MM.1S (cell line): ENCODE measurements at places on chromosomes 12 and 14.

GRCh38 chr12:12099102-12099501, 28.4 kb downstream of the BCL2L14 start:
- DNase-seq, result no peak

DNA sequence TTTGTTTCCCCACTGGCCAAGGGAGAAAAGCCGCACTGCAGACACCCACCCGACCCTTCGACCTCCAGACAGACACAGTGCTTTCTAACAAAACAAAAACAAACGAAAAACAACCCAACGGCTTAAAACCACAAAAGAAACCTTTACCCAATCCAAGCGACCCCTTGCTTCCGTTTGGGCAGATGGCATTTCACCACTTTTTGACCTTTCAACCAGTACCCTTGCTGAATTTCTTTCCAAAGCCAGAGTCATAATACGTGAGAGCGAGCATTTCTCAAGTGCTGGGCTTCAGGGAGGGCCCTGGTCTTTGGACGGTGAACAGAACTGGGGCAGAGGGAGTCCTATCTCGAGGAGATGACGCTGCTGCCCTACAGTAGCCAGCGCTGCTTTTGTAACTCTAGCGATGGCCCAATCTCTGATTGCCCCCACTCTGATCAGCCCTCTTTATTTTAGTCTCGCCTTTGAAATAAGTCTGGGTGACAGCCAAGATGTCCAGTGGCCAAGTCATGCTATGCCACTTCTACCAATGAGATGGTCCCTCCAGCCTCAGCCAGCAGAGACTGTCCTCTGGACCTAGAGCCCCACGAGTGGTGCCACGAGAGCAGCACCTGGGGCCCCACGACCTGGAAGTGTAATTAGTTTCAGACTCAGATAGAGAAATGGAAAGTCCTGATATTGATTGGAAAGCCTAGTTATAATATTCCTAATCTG, 21.9 kb upstream of the ADIPOR2 start:
- no peak for DNase-seq

- DNase-seq, result no peak
Measured at GRCh38 chr14:33525626-33526025, 425.2 kb downstream of the EGLN3 start.

GRCh38 chr12:82357845-82358199, 365 bp downstream of the CCDC59 start:
- no peak for DNase-seq

- no peak for DNase-seq
Measured at GRCh38 chr12:25041006-25041741, 92.3 kb upstream of the BCAT1 start.

DNA sequence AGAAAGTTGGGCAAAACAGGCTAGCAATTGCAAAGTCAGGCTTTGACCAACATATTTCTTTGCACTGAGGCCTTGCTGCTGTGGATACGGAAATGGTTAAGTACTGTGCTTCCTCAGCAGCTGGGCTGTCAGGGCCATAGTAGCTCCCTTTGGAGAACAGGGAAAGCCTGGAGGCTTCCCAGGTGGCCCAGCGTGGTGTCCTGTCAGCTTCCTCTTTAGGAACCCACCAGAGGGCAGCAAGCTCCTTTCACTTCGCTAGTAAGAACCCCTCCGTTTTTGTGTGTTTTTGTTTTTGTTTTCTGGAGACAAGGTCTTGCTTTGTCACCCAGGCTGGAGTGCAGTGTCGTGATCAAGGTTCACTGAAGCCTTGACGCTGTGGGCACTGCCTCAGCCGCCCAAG, 1.7 kb upstream of the CFAP251 start:
- DNase-seq, result no peak

DNA sequence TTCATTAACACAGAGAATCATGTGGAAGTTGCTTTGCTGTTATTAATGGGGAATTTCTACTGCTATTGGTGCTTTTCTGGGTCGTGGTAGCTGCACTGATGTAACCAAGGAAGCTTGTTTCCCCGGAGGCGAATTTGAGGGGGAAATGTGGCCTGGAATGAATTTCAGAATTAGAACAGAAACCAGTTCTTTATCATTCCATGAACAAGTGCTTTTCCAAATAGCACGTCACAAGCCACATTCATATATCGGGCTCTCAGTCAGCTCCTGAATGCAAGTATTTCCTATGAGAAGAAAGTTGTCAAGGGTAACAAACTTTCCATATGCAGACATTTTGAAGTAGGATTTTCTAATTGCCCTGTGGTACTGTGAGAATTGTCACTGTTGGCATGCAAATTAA, 1353.2 kb downstream of the AACS start:
- no peak for DNase-seq

DNA sequence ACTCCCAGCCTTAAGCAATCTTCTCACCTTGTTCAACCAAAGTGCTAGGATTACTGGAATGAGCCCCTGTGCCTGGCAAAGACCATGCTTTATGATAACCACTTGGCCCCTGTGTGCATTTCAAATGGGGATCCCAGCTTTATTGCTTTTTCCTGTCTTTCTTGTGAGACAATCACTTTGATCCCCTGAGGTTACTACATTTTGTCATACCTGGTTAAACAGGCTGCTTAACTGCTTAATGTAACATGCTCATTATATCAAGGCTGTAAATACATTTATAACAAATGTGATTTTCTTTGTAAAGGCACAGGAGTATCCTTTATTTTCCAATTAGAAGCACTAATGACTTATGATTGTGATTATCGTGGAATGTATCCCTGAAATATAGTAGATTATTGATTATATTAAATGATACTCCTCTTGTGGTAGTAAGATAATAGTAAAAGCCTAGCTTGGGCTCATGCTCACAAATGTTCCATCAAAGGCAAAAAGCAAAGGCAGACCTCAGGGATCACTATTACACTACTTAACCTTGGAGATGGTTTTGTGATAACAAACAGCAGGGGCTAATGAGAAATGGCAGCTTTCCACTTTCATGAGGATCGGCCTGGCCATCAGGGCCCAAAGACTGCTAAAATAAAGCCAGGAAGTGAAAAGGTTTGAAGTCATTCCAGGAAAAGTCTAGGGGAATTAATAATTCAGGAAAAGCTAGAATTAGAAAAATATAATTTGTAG, 290.8 kb upstream of the MDGA2 start:
- DNase-seq, result no peak

GRCh38 chr12:107304588-107305532, 211.5 kb upstream of the CRY1 start:
- no peak for DNase-seq

GRCh38 chr14:49451938-49452337, 134.2 kb downstream of the RPS29 start:
- DNase-seq, result no peak

DNA sequence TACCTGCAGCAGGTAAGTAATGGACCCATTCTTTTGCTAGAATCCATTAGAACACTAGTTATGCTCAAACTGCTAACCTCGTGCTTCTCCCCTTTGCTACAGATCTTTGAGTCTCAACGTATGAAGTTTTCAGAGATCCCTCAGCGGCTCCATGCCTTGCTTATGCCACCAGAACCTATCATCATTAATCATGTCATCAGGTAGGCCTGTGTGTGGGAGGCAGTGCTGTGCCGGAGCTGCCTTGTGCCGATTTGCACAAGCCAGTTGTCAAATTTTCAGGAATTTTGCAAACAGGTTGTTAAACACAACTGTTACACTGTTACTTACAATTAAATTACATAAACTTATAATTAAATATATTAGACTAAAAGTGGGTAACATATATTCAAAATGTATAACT, 5.2 kb downstream of the SMARCD1 start:
- no peak for DNase-seq

- DNase-seq, result no peak
Measured at GRCh38 chr12:72444125-72444524, 172.0 kb downstream of the TRHDE start.

- no peak for DNase-seq
Measured at GRCh38 chr14:68627868-68628604, 164.8 kb downstream of the ZFP36L1 start.

DNA sequence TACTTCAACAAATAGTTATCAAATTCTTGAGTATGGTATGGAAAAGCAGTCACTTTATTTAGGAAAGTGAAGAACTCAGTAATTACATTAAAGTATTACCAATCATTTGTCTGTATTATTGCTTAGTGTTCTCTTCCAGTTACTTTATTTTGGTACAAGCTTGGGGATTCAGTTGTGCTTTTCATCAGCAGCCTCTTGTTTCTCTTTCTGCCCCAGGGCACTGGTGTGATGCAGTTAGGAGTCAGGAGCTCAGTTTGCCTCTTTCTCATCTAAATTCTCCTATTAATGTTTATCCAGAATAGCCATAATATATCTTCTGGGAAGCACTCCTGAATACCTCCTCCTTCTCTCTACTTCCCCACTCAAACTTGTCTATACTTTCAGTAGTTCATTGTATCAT, 25.7 kb downstream of the PMCH start:
- DNase-seq, result no peak

DNA sequence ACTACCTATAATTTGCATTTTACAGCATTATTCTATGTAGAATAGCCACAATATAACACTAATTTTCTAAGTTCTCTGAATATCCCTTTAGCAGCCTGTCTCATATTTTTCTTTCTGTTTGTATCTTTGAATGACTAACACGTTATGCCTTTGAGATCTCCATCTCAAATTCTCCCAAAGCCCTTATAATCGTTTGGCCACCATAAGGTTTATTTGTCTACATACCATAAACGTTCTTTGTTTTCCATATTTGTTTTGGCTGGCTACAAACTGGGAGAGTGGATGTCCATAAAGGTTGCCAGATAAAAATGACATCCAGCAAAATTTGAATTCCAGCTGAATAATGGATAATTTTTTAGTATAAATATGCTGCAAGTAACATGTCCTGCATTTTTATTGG, 203.7 kb downstream of the STXBP6 start:
- no peak for DNase-seq

- peak; percentile 45 for DNase-seq
Measured at GRCh38 chr12:18570543-18570942, 167.3 kb downstream of the PLCZ1 start.

DNA sequence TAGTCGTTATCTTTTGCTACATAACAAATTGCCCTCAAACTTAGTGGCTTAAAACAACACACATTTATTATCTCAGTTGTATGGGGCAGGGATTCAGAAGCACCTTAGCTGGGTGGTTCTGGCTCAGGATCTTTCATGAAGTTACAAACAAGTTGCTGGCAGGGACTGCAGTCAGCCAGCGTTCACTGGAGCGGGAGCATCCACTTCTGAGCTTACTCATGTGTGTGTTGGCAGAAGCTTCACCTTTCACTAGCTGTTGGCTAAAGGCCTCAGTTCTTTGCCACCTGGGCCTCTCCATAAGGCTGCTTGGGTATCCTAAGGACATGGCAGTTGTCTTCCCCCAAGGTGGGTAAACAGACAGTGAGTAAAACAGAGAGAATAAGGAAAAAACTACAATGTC, 365.7 kb downstream of the RPS29 start:
- no peak for DNase-seq

DNA sequence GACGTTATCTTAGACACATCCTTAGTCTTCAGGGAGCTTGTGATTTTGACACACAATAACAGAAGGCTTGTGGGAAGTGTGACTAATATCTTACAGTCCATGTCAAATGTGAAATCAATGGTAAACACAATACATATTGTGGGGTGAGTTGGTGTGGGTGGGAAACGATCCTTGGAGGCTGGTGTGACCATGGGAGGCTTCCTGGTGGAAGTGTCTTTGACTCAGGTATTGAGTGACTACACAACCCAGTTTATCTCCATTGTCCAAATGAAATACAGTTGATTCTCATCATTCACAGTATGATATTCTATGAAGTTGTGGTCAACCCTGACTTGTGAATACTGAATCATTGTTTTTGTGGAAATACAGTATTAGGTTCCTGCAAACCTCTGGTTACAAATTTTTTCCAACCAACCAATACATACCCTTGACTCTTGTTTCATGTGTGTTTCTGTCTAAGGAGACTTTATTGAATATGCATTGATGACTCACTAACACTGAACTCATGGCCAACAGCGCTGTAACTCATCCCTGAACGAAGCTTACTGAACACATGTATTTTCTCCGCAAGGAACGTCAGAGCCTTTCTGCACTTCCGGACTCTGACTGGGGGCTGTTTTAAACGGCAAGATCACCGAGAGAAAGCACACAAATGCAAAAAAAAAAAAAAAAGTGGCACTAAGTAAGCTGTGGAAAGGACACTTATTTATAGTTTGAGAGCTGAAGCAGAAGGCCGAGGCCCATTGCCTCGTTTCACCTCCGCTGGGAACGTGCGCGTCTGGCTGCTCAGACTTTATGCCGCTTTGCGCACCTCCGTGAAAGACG, 59.0 kb downstream of the CLMN start:
- DNase-seq, result no peak
